ENCODE measurements at places on chromosomes 6 and 20.

DNA sequence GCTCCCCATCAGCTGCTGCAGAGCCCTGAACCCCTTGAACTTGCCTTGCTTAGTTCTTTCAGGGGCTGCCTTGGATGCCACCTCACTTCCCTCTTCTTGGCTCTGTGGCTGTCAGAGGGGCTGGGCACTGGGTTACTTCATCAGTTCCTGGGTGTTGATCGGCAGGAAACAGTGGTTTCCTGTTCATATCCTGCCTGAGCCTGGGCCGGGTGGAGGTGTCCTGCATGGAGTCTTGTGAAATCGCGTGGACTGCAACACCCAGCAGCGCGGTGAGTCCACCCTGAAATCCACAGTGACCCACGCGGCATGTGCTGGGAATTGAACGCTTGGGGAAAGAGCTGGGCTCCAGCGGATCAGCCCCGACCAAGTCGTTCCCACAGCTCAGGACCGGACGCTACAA lies 97.5 kb downstream of the CDH26 start:
- peak; percentile 65 for ATAC-seq

- no peak for ATAC-seq
These were observed 329.8 kb upstream of the SOX4 start for GRCh38 chr6:21263531-21264287.

DNA sequence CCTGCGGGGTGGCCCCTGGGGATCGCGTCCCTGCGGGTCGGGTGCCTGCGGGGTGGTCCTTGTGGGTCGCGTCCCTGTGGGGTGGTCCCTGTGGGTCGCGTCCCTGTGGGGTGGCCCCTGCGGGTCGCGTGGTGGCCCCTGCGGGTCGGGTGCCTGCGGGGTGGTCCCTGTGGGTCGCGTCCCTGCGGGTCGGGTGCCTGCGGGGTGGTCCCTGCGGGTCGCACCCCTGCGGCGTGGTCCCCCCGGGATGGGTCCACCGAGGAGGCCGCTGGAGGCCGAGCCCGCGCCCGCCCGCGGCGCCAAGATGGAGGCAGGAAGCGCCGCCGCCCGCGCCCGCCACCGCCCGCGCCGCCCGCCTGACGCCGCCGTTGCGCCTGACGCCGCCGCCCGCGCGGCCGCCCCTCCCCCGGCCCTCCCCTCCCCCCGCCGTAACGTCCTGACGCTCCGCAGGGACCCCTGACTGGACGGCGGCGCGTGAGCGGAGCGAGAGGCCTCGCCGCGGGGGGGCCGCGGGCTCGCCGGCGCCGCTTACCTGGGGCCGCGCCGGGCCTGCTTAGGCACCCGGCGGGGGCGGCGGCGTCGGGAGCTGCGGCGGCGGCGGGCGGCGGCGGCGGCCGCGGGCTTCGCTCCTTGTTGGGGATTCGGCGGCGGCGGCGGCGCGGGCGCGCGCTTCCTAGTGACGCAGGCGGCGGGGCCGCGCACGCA lies at the start of gene GMEB2:
GMEB2 (minus strand) TSS at position 678 of the 705 bp plus-strand sequence. CDS start 7,704 bp downstream, outside the sequence.
- peak; percentile 87 for ATAC-seq

GRCh38 chr20:25486377-25486776 lies 78.9 kb downstream of the GINS1 start:
- no peak for ATAC-seq

- ATAC-seq: peak; percentile 33
These were observed 13.2 kb downstream of the SYTL3 start for GRCh38 chr6:158662954-158663624.

DNA sequence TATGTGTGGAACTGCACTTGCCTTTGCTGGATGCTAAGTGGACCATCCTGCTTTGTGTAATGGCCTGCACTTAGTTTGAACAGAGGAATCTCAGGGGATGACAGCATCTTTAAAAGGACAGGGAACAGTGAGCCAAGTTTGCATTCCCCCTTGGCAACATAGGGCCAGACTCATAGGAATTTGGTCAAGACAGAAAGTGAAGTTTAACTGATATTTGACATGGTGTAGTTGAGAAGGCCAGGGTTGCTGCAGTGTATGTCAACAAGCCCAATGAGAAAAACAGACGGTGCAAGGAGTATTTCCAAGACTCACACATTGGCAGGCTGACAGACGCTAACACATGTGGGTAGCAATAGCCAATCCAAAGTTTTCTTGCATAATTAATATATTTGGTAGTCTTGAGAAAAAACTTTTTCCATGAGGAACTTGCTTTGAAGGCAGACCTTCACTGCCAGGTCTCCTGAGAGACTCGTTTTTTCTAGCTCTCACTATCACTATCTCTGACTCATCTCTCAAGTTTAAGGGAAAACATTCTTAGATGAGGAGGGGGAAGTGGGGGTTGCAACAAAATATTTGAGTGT lies 213.8 kb downstream of the IBTK start:
- ATAC-seq: peak; percentile 74

- ATAC-seq: no peak
These were observed 42.0 kb upstream of the OGFRL1 start for GRCh38 chr6:71246596-71246995.

DNA sequence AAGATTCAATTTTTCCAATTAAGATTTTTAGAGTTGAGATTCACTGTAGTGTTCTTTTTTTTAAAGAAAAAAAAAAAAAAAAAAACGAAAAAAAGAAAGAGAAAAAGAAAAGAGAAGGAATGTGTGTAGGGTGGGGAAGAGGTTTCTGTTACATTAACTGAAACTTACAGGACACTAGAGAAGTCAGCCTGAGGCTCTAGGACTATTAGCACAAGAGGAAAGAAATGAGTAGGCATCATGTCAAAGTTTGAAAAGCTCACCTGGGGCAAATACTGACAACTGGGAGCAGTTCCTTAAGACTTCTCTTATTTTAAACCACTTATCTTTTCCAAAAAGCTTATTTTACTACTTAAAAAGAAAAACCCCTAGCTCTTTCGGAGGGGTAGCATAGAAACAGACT lies 185.9 kb downstream of the DST start:
- ATAC-seq: no peak

- ATAC-seq: no peak
These were observed 34.3 kb downstream of the SLC22A23 start for GRCh38 chr6:3422435-3423070.

GRCh38 chr6:63549076-63549475 lies 23.2 kb upstream of the LOC128125822 start:
- ATAC-seq: no peak

DNA sequence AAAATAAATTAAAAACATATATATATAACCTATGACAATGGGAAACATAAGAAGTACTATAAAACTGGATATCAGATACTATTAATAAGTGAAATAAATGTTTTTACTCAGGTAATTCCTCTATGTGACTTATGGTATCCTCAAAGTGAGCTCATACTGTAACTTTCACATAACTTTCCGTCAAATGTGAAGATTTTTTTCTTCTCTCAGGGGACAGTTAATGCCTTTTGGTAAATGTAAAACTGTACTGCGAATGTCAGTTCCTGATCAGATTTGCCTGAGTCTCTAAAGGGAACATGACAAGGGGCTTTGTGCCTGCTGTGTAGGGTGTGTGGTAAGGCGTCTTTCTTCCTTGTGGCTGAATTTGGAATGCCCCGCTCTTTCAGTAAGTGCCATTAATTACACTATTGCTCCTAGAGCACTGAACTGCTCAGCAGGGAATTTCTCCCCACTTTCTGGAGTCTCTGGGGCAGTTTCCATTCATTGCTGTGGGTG lies 271.8 kb downstream of the PRL start:
- ATAC-seq: no peak

DNA sequence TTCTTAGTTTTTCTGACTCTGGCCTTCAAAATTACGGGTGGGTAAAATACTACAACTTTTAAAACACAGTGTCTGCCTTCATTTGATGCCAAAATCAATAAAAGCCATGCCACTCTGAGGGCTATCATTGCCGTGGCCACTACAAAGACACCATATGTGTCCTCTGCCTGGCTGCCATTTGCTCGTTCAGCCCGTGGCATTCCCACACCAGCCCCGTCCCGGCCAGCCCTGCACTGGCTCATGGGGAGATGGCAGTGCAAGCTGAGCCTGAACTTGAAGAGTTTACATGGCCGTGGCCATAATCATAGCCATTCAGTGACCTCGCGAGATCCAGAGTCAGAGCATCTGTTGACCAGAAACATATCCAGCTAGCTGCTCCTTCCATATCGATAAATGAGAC lies 79.2 kb downstream of the SMOC2 start:
- ATAC-seq: no peak

GRCh38 chr6:159062564-159062945 lies 17.8 kb upstream of the TAGAP start:
- ATAC-seq: peak; percentile 22

DNA sequence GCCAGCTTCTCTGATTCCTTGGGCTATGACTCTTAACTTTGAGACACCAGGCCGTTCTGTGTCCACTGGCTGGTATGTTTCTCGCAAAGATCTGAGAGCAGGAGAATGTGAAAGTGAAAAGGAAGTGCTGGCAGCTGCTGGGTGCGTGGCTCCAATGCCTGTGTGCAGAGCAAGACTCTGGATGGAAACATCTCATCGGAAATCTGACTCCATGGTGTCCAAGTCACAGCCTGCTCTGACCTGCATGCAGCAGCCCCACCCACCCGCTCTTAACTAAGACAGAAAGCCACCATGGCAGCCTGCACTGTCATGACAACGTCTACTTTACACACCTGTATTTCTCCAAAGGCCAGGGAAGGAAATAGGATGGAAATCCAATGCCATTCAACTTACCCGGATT lies 66.3 kb upstream of the MPC1 start:
- no peak for ATAC-seq

GRCh38 chr6:136763716-136764516 lies 28.4 kb downstream of the MAP3K5 start:
- ATAC-seq: no peak

DNA sequence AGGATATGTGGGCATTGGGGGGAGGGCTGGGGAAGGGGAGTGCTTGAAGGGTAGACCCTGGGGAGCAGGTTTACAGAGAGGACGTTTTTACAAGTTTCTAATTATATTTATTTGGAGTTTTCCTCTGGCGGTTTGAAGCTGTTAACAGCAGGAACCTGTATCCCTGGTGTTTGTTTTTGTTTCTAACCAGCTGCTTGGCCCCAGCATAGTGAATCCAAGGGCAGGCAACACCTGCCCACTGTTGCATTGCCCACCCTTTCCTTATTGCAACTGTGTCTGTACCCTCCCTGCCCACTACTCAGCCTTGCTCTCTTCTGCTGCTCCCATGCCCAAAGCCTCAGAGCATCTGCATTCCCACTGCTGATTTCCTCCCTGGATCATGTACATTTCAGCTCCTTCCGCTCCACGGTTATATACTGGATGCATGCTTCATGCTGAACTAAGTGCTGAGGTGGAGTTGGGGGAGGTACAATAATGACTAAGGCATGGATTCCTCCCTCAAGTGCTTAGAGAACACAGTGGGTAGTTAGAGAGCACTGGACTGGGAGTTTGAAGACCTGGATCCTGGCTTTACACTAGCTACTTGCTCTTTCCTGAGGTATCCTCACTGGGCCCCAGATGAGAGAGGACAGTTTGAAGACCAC lies 6.0 kb downstream of the SCUBE3 start:
- ATAC-seq: no peak
